ENCODE measurements at places on chromosomes 4 and X.

DNA sequence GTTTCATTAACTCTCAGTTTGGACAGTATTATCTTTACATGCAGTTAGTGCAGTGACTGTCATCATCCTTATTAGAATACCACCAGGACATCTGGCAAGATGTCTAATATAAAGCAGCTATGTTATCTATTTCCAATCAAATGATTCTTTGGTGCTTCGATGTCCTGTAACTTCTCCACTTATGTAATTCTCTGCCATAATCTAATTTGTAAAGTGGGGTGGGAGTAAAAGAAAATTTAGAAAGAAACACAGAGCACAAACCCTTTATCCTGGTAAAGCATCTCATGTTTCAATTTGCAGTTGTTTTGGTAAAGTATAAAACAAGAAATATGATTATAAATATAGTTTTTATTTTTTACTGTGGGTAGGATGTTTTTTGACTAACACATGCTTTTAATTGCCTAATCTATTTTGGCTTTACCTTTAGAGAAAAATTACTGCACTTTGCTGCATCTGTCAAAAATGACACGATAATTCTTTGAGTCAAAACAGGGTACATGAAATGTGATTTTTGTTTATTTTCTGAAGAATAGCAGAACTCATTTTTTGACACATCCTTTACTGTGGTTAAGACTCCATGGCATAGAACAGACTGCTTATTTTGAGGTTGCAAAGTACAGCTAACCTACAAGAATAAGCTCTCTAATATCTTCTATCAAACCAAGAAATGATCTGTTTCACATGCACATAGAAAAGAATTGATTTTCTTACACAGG, 382.9 kb downstream of the RPA4 start:
- DNase-seq: no peak

DNA sequence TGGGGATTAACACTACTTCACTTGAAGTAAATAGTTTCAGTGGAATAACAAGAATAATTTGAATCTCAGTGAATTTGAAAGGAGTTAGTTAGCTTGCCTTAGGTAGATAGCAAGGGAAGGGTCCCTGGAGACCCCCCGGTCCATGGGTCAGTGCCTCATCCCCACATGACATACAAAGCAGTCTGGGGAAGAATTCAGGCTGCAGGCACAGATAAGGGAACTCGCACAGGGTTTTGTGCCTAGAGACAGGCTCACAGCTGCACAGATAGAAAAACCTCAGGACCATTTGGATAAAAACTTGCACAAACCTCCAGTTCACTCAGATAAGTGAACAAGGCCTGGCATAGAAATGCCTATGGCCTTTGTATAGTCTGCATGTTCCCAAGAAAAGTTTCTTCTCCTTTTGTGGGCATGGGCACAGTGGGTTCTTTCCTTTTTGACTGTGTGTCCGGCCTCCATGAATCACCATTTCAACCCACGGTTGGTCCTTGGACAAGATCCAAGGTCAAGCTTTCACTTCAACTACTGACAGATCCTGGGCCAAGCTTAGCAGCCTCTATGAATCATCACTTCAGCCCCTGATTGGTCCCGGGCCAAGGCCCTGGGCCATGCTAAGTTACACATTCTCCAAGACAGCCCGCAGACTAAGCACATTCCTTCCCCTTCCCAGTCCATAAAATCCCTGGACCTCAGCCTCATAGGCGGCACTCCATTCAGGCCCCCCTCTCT, 108.3 kb upstream of the KLHL4 start:
- DNase-seq: peak; percentile 79

DNA sequence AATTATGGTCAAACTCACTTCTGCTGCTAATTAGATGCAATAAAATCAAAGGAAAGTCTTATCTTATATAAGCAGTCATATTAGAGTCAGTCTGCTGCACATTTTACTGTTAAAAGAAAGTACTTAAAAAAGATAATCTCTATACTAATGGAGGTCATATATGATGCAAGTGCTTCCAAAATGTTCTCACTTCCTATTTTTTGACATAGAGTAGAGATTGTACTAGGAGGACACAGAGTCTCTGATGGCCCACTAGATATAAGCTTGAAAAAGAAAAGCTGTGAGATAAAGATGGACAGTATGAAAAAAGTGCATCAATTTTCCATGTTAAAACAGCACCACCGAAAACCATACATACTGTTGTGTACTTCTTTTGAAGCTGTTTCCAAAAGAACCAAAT, 196.9 kb downstream of the KLHL13 start:
- no peak for DNase-seq

DNA sequence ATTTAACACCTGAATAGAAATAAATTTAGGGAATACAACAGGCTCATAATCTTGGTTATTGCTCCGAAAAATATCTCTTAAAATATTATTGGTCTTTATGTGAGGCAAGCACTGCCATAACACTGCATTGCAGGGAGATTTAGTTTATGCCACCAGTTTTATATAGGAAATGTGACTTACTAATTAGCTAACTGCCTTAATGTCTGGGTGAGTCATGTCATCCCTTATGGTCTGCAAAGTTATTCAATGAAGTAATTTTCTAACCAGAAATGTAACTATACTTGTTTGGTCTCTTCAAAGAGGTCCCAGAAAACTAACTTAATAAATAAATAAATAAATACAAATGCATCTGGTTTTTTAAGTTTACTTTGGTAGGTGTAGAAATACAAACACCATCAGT, 597.2 kb downstream of the GALNTL6 start:
- no peak for DNase-seq

DNA sequence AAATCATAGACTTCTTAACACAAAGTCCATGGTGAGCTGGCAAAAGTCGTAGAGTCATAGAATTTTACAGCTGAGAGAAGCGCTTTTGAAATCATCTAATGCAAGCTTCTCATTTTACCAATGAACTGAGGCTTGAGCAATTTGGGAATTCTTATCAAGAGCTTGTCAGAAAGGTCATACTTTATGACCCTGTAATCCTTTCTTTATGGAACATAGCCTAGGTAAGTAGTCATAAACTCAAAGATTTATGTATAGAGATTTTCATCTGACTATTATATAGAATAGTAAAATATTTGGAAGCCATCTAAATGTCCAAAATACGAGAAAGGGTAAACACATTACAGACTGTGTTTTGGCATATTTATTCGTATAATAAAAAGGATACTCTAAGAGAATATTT, 563.5 kb downstream of the PCDH7 start:
- DNase-seq: no peak

GRCh38 chrX:22351966-22352365, 79.3 kb downstream of the CBLL2 start:
- no peak for DNase-seq

DNA sequence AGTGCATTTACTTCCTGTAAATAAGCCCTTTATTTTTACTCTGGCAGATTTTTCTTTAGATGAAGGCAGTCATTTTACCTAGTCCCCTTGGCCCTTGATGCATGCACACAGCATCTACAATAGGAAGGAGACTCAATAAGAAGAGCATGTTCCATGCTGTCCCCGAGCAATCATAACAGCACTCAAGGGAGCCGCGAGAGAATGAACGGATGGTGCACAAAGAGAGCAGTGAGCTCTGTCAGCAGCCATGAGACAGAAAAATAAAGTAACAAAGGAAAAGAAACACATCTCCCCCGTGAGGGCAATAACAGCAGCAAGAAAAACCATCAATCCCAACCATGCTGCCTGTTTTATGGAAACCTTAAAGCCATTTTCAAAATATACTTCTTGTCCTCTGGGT, 11.9 kb downstream of the SMIM31 start:
- DNase-seq: no peak

DNA sequence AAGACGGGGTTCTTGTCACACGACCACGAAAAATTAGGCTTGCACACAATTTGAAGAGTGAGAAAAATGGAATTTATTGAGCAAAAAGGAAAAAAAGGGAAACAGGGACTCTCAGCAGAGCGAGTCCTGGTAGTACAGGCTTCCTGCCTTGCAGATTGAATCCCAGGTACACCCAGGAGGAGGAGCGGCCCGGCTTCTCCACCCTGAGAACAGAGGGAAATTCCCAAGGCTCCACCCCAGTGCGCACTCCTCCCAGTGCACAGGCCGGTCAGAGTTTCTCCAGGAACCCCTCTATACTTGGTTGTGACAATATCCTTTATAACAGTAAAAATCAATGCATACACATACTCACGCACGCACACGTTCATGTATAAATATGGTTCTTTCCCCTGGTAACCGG, 22.0 kb downstream of the SLC4A4 start:
- no peak for DNase-seq

DNA sequence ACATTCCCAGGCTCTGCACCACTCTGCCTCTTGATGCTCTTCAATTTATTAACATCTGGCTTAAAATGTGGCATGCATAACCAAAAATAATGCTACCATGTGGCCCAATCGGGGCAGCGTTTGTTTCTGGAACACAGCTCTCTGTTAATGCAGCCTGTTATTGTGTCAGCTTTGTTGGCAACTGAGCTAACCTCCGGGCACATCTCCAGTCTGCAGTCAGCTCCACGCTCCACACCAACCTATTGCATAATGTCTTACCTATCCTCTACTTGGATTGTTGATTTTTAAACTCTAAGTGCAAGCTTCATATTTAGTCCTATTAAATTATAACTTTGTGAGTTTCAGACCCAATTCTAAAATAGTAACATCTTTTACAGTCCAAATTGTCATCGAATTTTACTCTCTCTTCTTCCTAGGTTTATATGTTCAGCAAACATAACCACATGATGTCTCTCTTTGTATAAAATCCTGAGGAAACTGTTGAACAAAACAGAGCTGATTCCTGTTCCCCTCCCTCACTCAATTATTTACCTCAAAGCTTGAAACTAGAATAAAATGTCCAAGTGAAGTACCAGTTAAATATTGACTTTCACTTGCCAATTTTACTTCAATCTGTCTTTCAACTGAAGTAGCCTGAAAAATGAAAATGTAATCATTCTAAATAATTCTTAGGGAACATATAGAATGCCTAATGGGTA, 92.2 kb upstream of the RAPGEF2 start:
- DNase-seq: no peak
